ENCODE measurements at places on chromosomes 4 and X. TPM values are rescaled to one million over a fixed set of nuclear protein-coding genes. Genes with fewer than 3 reads are reported as not detected.

Gene SLC34A2
- 12.8 TPM for total RNA-seq

Gene BRS3
- not detected for total RNA-seq

Gene RNF4
- total RNA-seq, result 45.6 TPM

Gene JCHAIN
- not detected for total RNA-seq

- no peak for DNase-seq
Observed at GRCh38 chrX:22206781-22207180, 65.9 kb upstream of the CBLL2 start.

GRCh38 chr4:151948351-151949016, 187.7 kb upstream of the GATB start:
- no peak for DNase-seq

- DNase-seq, result no peak
Observed at GRCh38 chrX:55522596-55523276, 33.1 kb upstream of the USP51 start.
